HT-29 (cell line): ENCODE measurements at places on chromosomes 4 and X.

DNA sequence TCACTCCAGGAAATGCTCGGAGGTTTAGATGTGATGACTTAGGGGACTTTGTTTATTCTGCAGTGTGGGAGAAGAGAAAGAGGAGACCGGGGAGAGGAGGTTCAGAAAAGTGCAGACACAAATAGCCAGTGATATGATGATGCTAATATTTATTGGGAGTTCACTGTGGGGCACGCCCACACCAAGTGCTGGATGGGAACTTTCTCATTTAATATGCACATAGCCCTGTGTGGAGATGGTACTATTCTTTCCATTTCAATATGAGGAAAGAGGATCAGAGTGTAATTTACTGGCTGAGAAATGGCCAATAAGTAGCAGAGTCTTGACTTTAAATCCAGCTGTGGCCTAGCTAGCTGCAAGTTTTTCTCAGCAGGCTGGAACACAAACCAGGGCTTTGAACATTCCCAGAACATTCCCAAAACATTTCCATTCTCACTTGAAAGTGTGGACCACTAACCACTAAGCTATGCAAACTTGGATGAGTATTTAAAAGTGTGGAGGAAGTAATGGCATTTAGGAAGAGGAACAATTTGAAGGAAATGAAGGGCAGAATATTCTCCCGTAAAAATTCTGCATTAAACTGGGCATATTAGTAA, 231.7 kb downstream of the HS3ST1 start:
- no peak for DNase-seq

GRCh38 chrX:97030463-97030862, 146.8 kb downstream of the RPA4 start:
- DNase-seq = no peak

DNA sequence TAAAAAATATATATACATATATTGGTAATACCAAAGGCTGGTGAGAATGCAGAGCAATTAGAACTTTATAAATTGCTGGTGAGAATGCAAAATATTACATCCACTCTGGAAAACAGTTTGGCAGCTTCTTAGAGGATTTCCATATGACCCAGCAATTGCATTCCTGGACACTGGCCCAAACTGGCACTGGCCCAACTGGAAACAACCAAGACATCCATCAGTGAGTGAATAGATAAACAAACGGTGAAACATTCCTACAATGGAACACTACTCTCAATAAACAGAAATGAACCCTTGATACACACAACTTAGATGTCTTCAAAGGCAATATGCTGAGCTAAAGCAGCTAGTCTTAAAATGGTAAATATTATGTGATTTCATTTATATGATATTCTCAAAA, 524.2 kb downstream of the IQCM start:
- DNase-seq = no peak

DNA sequence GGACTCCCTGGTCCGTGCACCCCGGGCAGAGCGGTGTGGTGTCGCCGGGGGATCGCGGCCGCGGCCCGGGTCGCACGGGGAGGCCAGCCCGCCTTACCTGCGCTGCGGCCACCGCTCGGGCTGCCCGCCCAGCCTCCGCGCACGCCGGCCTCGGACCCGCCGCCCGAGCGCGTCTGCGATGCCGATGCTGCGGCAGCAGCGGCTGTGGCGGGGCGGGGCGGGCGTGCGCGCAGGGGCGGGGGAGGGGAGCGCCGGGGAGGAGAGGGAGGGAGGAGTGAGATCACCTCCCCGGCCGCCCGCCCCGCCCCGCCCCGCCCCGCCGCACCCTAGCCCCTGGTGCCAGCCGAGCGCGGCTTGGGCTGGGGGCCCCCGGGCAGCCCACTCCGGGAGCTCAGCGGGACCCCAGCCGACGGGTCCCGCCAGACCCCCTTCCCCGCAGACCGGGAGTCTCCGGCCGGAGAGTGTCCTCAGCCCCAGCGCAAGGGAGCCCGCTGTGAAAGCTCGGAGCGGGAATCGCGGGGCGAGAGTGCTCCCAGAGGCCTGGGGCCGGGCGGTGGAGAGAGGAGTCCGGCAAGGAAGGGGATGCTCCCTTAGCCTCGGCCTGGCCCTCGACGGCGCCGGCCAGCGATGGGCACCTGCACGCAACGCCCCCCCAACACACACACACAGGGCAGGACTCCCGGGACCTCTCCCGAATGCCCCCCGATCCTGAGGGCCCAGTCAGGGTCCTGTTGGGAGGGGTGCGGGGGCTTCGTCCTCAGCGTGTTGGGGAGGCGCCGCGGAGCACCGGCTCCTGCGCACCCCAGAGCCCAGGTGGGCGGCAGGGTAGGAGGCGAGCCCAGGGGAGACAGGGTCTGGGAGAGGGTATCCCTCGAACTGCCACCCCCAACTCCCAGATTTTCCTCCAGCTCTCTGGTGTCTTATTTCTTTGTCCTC, at the start of gene L1CAM:
Gene L1CAM, minus strand, starts transcription at position 206 of the 936 bp plus-strand sequence. CDS start 10,337 bp downstream, outside the sequence.
- no peak for DNase-seq

DNA sequence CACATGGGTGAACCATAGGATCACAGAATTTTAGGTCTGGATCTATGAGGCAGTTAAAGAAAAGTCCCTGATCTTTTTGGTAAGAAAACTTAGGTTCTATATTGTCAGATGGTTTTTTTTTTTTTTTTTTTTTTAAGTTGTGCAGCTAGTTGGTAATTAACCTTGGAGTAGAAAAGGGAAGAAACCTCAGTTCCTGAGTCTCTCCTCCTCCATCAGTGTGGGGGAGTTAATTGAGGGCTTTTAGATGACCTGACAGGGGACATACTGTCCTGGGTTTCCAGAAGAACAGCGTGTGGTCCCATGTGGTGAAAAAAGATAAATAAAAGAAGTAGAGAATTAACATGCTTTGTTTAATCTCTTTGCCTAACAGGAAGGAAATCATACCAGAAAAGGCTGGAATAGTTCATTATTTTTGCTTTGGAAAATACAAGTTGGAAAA, 123.7 kb downstream of the ARHGAP10 start:
- no peak for DNase-seq

GRCh38 chr4:47788126-47788525, 49.7 kb downstream of the CORIN start:
- no peak for DNase-seq

GRCh38 chr4:137896221-137896737, 345.9 kb downstream of the SLC7A11 start:
- DNase-seq = no peak

- no peak for DNase-seq
Measured at GRCh38 chr4:58499182-58499581, 1389.0 kb upstream of the IGFBP7 start.

GRCh38 chrX:38452603-38453002, 100.2 kb downstream of the OTC start:
- DNase-seq = no peak

- DNase-seq = no peak
Measured at GRCh38 chr4:48380583-48381167, 39.3 kb downstream of the SLAIN2 start.

DNA sequence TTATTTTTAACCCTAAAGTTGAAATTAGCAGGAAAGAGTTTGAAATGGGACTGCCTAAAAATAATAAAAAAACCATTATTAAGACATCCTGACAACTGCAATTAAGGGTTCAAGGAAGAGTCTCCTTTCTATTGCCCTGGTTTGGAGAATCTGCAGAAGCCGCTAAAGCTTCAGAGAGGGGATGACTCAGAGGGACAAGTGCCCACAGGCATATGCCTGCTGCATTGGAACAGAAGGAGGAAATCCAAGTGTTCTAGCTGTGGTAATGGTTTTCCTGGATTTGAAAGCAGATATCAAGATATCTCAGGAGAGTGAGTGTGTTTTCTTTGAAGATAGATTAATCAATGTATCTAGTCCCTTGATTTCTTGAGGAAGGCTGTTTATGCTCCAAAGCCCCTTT, 235.1 kb upstream of the TAPT1 start:
- DNase-seq = no peak

GRCh38 chr4:114924311-114924710, 189.1 kb downstream of the NDST4 start:
- DNase-seq = no peak

GRCh38 chrX:120617996-120618630, 11.7 kb downstream of the C1GALT1C1 start:
- DNase-seq = no peak

DNA sequence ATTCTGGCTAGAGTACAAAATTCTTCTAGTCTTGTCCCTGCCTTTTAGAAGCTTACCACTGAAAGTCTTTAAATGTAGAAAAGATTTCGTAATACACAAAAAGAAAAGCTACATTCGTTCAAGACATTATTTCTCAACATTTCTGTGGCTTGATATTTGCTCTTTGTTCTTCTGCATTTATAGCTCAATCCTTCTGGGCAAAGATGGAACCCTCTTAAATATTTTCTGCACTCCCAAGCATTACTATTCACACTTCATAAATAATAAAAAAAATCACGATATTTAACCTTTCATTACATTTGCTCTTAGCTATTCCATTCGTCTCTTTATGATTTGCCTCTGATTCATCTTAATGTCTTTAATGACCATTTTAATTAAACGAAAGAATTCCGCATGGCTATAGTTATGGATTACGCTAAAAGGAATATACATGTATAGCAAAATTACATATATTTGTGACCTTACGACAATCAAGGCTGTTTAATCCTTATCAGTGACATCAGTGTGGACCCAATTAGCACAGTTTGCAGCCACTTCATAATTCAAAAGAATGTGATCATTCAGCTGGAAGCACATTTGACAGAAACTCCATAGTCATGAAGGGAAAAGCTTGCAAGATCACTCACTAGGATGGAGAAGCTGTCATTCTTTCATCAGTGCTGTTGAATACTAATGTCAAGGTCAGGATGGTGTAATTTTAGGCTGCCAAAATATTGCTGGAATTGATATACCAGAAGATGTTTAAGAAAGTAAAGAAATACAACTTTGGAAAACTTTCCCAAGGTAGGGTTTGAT, 1075.0 kb upstream of the TENM3 start:
- DNase-seq = no peak

GRCh38 chr4:18734405-18734804, 712.9 kb upstream of the LCORL start:
- no peak for DNase-seq

DNA sequence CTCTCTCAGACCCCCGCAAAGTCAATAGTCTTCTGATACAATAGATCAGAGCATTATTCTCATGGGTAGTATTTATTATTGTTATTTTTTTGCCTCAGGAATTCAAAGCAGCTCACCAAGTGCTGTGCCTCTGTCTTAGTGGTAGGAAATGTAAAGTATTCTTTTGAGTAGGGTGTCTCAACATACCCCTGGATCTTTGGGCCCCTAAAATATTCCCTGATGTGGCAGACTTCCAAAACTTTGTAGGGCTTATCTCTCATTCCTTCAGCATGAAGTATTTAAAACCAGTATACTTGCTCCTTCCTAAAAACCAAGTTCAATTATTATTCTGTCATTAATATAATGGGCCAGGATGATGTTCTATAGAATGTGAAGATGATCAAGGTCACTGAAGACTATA, 115.3 kb upstream of the ZNF827 start:
- no peak for DNase-seq

- peak; percentile 68 for DNase-seq
Measured at GRCh38 chr4:40395908-40396793, 61.0 kb downstream of the CHRNA9 start.

DNA sequence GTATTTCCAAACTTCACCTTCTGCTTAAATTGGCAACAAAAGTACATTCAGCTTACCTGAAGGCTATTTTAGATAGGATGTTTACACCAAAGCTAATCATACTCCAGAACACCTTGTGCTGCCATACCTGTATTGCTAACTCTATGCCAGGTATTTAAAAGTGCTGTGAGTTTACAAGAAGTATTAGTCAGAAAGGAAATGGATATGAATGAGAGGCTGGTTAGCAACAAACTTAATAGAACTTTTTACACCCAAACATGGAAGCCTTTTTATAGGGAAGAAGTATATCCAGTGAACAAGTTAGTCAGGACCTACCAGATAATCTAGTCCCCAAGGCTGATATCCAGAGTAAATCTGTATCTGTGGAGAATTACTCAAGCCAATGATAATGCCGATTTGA, 131.2 kb upstream of the SPRY1 start:
- no peak for DNase-seq

GRCh38 chr4:156969911-156970310, 1.7 kb downstream of the PDGFC start:
- DNase-seq = peak; percentile 28

DNA sequence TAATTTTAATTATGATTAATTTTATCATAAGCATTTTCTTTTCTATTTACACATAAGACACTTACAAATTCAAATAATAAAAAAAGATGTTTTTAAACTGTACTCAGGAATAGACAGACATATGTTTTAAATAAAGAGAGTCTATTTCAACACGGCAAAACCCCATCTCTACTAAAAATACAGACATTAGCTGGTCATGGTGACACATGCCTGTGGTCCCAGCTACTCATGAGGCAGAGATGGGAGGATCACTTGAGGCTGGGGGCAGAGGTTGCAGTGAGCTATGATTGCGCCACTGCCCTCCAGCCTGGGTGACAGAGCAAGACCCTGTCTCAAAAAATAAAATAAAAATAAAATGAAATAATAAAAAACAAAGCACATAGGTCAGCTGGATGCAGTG, 14.8 kb downstream of the FAM9B start:
- DNase-seq = no peak

- no peak for DNase-seq
Measured at GRCh38 chr4:94504545-94504944, 52.8 kb downstream of the PDLIM5 start.

GRCh38 chr4:154160519-154161301, 330.9 kb downstream of the DCHS2 start:
- DNase-seq = no peak

DNA sequence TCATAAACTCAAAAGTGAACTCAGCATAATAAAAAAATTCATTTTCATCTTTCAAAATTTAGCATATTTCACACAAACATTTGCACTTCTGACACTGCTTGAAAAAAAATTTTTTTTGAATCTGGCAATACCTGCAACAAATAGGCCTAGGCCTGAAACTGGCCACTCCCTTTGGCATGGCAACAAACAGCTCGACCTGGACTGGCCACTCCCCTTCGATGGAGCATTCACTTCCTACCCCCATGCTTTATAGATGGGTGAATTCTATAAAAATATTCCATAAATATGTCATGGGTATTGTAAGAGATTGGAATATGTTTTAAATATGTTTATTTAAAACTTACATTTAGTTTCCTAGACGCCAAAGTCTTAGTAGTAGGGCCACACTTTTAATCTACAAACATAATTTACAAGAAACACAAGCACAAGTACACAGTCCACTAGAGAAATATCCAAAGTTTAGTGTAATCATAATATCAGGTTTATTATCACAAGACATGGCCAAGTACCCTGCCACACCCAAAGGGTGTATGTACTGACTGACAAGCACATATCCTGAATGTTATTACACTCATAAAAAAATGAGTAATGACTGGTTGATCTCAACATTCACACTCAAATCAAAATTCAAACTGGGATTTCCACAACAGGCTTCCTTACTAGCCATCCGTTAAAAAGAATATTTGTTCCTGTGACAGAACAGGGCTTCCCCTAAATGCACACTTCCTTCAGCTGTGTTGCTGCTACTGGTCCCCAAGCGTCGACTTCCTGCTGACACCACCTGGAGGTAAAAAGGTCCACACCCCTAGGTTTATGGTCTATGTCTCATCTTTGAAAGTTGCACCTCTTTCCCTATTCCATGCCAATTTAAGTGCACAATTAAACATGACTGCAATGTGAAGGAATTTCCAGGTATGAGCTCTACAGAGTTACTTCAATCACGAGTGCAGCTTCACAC, 271.5 kb downstream of the NR3C2 start:
- no peak for DNase-seq

- peak; percentile 21 for DNase-seq
Measured at GRCh38 chr4:172270397-172270796, 457.2 kb downstream of the GALNTL6 start.

GRCh38 chrX:108097380-108097779, 5.8 kb downstream of the ATG4A start:
- DNase-seq = no peak

- DNase-seq = no peak
Measured at GRCh38 chrX:38970845-38971244, 169.6 kb downstream of the MID1IP1 start.

- no peak for DNase-seq
Measured at GRCh38 chrX:36957425-36958328, 50.5 kb upstream of the FAM47C start.
